ENCODE measurements at places on chromosomes 1 and 21.

DNA sequence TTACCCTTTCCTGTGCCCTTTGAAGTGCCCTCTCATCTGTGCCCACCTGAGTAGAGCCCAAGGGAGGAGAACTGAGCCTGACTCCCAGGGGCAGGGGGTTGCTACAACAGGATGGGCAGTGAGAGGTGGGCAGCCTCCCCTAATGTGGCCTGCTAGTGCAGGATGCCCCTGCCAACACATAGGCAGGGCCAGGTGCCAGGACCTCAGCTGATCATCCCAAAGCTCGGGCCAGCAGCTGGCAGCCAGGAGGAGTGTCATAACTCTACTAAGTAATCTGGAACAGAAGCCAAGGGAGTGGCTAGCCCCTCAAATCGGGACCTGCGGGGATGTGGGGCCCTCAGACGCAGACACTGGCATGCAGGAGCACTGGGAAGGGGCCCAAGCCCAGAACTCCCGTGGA lies 208.8 kb upstream of the RAB4A start:
- peak; percentile 40 for DNase-seq

DNA sequence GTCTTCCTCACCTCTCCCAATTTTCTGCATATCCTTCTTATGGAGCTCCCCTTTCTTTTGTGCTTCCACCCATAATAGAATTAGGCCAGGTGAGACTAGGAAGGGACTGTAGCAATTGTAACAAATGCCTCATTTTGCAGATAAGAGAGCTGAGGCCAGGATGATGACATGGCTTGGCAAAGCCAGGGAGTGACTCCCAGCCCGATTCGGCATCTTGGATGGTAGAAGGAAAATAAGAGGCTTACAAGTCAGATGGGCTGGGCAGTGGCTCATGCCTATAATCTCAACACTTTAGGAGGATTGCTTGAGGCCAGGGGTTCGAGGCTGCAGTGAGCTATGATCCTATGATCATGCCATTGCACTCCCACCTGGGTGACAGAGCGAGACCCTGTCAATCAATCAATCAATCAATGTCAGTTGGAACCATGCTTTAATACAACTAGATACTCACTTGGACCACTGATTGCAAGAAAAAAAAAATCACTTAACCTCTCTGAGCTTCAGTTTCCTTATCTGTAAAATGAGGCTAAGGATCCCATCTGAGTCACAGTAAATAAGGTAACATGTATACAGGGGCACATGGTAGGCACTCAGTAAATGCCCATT lies 51.6 kb downstream of the PLEKHA6 start:
- DNase-seq: no peak

GRCh38 chr1:239947801-239948200 lies 143.9 kb upstream of the FMN2 start:
- no peak for DNase-seq

DNA sequence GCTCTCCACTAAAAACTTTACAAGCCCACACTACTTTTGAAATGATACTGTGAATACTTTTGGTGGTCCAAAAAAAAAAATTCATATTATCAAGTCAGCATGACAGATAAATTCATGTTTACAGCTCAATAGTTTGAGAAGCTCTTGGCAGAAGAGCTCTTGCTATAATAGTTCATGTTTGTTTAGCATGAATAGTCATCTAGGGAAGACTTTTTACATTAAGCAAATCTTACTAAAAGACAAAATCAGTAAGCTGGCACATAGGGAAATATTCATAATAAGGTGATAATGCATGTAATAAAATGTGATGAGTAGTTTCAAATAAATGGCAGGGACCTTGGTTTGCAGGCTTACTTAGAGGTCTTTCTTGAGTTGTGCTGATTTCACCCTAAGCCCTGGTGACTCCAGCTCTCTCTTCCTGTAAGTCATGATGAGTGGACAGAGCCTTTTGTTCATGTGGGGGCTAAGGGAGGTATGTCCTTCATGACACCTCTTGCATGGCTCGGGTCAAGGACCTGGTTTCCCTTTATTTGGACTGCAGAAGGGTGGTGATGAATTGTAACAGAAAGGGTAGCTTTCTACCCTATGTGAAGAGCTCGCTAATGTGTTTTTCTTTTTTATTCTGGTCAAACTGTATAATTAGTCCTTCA lies 166.7 kb downstream of the GABPA start:
- DNase-seq: no peak

DNA sequence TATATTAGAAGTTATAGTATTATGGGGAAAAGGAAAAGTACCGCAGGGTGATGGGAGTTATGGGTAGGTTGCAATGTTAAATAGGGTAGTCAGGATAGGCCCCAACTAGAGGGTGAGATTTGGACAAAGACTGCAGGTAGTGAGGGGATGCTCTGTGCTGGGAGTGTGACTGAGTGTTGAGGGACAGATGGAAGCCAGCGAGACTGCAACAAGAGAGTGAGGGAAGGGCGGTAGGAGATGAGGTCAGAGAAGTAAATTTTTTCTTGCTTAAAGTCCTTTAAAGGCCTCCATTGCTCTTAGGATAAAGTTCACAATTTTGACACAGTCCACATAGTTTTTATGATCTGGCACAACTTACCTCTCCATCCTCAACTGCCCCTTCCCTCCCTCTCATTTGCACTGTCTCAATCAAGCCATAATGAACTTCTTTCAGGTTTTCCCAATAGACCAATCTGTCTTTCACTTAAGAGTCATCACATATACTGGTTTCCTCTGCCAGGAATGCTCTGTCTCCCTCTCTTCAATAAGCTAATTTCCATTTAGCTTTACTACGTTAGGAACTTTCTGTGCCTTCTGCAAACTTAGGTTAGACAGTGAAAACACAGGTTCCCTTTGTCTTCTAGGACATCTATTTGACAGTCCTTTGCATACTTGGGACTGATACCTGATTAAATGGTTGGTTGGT lies 237.7 kb upstream of the CACYBP start:
- DNase-seq: no peak

DNA sequence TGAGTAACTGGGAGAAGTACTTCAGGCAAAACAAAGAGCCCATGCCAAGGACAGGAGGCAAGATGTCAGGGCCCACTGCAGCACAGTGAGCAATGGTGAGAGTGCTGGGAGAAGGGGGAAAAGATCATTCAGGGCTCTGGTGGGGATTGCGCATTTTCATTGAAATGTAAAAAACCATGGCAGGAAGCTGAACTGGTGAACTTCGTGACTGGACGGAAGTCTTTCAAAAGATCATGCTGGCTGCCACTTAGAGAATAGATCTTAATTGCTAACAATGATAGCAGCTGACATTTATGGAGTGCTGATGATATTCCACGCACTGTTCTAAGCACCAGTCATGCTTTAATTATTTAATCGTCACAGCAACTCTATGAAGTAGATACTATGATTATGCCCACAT lies 107.0 kb downstream of the TGFBR3 start:
- DNase-seq: no peak

DNA sequence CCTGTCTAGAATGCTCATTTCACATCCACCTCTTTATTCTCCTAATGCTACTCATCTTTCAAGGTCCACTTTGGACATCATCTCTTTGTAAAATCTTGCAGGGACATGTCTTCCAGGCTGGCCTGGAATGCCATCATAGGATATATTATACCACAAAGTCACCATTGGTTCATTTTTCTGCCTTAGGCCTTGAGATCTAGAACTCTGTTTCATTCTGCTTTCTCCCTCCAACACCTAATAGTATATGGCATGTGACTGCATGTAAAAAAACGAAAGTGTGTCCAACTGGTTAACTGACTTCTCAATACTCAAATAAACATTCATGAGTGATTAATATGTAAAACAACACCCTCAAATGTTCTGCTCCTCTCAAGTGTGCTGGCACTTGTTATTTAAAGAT lies 84.1 kb downstream of the RGS2 start:
- DNase-seq: no peak

DNA sequence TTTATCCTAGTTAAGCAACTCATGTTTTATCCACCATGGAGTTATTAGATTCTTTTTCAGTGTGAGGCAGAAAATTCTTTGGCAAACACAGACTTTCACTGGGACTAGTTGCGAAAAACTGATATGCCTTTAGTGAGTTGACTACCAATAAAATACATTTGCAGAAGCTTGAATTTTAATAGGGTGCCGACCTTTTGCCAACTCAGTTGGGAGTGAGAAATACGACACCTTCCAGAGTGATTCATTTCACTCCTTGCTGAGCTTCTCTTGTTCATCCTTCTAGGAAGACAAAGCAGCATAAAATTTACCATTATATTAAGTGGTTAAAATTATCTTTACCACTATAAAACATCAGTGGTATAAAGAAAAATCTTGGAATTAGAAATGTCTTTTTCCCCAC lies 1.2 kb upstream of the KRTAP23-1 start:
- DNase-seq: no peak

DNA sequence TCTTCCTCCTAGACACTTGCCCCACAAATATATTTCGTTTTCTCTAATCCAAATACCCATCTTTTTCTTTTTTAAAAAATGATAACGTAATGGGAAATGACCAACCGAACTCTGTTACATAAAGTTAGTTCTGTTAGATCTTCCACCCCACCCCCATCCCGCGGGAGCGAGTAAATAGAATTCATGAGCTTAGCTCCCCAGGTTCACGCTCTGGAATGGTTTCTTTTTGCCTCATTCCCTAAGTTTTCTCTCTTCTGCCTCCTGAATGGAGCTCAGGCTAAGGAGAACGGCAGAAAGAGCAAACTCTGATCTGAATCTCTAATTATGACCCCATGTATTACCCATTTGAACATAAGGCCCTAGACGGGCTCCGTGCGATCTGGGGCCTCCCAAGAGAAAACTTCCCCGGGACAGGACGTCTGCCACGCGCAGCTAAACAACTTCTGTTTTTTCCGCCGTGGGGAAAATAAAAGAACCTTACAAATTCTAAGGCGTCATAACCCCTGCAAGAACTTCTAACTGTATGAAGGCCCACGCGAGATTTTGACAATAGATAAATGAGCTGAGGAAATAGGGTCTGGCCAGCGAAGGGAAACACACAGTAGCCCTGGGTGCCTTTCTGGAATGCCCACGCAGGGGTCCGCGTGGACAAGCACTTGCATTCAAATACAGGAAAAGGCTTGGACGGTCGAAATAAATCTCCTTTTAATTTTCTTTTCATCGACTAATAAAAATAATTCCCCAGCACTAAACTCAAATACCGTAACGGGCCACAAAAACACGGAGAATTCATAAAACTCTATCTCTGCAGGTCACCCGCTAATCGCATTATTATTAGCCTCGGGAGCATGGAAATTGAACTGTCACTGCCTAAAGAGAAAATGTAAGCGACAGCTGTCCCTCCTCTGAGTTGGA lies 2.2 kb downstream of the TBX15 start:
- no peak for DNase-seq

GRCh38 chr1:64315402-64315801 lies 112.0 kb downstream of the UBE2U start:
- DNase-seq: no peak

DNA sequence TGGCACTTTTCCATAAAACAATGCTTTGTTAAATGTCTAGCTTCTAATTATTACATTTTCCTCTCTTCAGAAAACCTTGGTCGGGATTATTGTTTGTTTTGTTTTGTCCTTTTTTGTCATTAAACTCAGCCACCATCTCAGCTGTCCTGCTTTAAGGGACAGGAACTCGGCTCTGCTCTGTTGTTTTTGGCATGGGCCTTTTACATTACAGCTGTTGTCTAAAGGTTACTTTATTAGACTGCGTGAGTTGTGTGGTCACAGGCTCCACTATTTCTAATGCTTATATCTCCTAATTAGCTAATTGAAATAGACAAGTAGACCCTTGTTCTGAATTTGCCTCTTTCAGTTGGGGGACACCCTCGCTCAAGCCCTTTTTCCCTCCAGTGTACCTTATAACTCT lies 1.6 kb downstream of the PALMD start:
- DNase-seq: peak; percentile 27

DNA sequence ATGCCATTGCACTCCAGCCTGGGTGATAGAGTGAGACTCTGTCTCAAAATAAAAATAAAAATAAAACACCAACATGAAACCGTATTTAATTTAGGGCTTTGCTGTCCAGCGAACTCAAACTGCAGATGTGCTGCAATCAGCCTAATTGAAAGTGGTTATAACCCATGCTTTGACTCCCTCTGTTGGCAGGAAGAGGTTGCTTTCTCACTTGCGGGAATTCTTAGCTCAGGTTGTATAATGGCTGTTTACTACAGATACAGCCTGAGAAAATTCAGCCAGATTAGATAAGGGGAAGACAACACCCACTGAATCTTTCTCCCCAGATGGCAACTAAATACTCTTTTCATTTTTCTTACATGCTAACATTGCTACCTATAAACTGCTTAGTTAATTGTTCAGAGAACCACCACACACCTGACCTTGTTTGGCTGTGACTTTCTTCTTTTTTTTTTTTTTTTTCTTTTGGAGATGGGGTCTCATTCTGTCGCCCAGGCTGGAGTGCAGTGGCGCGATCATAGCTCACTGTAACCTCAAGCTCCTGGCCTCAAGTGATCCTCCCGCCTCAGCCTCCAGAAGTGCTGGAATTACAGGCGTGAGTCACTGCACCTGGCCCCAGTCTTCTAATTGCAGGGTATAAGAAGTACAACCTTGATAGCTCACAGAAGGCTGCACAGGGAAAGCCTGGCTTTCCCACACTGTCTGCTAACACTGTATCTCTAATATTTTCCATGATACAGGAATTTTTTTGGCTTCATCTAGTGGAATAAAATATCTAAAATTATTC lies 34.6 kb downstream of the DNTTIP2 start:
- no peak for DNase-seq

- DNase-seq: no peak
Measured at GRCh38 chr21:44092211-44092610, 15.0 kb upstream of the PWP2 start.

- DNase-seq: no peak
Measured at GRCh38 chr1:27598902-27599528, 4.9 kb downstream of the AHDC1 start.

GRCh38 chr1:65421351-65422025 lies 1.0 kb downstream of the LEPR start:
- DNase-seq: no peak

GRCh38 chr1:906600-907420 lies 16.9 kb upstream of the SAMD11 start:
- DNase-seq: no peak

GRCh38 chr1:36829961-36830360 lies 204.4 kb downstream of the GRIK3 start:
- DNase-seq: no peak

DNA sequence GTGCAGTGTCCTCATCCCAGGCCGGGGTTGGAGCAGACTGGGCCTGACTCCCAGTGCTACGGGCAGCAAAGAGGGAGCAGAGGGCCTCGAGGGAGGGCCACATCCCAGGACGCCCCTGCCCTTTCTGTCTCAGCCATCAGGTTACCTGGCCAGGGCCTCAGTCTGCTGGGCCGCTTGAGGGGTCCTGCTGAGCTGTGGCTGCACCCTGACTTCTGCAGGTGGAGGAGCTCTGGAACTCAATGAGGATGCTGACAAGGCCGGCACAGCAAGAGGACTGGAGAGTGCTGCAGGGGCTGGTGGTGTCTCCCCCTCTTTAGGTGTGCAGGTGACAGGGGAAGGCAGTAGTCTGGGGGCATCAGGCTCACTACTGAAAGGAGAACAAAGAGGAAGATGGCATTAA lies 3.3 kb downstream of the ZNF692 start:
- DNase-seq: no peak

DNA sequence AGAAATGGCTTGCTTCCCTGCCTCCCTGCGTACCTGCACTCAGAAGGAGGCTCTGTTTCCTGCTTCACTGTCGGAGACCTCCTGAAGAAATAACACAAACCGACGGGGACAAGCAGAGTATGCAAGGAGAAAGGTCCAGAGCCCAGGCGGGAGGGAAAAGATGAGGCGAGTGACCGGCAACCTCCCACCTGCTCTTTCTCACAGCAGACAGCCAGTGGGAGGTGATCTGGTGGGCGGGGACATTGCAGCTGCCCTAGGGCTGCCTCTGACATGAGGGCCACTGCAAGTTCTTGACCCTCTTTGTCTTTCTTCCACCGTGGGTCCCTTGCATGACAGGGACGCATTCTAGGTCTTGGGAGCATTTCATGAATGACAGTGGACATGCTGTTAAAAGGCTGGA lies 368.2 kb downstream of the CAMTA1 start:
- DNase-seq: no peak
